ENCODE measurements at places on chromosomes 16 and 17.

- DNase-seq, result no peak
Observed at GRCh38 chr16:53888222-53888621, 184.3 kb downstream of the FTO start.

DNA sequence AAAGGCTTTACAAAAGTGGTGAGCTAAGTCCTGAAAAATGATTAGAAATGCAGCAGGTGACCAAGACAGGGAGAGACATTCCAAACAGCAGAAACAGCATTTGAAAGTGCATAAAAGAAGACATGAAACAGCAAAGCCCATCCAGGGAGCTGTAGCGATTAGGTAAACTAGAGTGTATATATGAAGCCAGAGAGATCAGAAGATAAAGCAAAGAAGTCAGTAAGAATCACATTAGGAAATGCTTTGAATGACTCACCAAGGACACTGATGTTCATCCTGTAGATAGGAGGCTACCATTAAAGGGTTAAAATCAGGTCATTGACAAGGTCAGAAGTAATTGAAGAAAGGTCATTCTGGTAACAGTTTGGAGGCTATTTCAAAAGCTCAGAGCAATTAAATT lies 27.6 kb upstream of the VAT1L start:
- DNase-seq, result no peak

DNA sequence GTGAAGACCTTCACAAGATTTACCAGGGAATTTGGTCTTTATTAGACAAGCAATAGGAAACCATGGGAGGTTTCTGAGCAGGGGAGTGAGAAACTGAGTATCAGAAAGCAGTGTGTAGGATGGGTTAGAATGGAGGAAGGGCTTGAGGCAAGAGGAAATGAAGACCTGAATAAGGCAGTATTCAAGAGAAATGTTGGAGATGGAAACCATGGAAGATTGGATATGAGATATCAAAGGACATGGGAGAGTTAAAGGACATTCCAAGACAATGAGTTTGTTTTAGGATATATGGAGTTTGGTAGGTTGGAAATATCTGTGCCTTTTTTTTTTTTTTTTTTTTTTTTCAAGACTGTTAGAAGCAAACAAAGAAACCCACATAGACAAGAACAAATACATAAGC lies 21.3 kb upstream of the FAM20A start:
- DNase-seq, result no peak

- DNase-seq, result no peak
Observed at GRCh38 chr16:55703003-55704001, 47.5 kb downstream of the SLC6A2 start.

DNA sequence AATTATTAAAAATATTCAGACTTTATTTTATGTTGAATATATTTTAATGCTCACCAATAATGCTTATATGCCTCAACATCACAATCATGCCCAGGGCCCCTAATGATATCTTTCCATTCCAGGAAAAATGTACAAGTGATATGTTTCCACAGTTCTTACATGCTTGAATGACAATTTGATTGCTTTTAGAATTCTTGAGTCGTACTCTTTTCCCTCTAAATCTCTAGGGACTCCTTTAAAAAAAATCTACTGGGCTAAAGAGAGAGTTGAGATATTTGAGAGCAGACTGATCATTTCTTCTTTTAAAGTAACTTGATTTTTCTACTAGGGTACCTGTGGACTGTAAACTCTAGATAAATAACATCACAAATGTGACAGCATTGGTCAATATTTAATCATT lies 18.2 kb upstream of the HLF start:
- DNase-seq, result no peak

- DNase-seq, result no peak
Observed at GRCh38 chr17:41331606-41332005, 16.1 kb upstream of the KRTAP17-1 start.

DNA sequence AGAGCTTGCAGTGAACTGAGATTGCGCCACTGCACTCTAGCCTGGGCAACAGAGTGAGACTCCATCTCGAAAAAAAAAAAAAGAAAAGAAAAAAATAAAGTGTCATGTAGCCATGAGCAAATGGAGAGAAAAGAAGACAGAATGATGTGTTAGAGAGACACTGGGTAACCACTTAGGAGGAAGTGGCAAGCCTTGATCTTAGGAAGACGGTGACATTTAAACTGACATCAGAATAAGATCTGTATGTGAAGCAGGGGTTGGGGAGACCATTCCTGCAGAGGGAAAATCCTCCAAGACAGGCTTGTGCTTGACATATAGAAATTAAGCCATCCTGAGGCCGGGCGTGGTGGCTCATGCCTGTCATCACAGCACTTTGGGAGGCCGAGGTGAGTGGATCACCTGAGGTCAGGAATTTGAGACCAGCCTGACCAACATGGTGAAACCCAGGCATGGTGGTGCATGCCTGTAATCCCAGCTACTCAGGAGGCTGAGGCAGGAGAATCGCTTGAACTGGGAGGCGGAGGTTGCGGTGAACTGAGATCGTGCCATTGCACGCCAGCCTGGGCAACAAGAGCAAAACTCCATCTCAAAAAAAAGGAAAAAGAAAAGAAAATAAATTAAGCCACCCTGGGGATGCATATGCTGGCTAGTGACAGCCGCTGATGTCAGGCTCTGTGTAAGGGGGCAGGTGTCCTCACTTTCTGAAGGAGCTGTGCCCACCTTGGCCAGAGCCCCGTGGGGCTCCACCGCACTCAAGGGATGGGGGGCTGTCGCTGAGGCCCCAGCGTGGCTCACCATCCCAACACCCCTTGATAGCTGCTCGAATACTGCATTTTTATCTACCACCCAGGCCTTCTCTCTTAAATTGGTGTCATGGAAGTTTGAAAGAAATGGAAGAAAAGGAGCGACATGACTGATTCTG lies 13.1 kb upstream of the CYB5B start:
- no peak for DNase-seq

DNA sequence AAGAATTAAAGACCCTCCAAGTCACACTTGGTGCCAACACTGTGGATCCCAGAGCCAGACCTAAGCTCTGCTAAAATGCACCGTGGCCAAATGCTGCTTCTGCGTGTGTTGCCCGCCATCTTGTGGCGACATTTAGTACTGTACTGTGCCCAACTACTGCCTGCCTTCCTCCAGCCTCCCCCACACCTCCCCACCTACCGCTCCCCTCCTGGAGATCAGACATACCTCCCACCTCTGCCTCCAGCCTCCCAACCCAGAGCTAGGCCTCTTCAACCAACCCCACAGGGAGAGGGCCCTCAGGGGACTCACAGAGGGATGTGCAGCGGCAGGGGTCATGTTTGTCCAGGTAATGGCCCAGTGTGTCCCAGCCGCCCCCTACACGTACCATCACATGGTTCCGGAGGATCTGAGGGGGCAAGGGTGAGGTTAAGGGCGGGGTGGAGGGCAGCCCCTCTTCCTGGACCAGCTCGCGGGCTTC lies 5.5 kb downstream of the GAS2L2 start:
- DNase-seq, result peak; percentile 54

DNA sequence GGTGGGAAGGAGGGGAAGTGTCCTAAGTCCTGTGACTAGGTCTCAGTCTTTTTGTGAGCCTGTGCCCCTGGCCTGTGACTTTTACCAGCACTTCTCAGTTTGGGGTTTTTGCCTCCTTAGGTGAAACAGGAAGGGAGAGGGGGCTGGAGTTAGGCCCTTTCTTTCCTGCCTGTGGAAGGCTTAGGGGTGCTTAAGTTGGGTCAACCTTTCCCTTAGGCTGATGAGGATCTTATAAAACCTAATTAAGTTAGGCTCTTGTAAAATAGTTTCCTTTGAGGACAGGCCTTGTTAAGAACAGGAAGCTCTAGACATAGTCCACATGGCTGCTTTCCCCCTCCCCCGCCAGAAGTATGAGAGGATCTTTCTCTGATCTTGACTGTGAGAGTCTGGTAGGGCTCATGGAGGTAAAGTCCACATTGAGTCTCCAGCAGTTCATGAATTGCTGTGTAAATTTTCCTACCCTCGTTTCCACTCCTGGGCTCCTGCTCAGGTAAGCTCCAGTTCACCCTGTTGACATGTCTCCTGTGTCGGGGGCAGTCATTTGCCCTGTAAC lies 17.0 kb upstream of the DNASE1 start:
- peak; percentile 16 for DNase-seq

- no peak for DNase-seq
Observed at GRCh38 chr16:10684511-10685151, 10.1 kb downstream of the TEKT5 start.

DNA sequence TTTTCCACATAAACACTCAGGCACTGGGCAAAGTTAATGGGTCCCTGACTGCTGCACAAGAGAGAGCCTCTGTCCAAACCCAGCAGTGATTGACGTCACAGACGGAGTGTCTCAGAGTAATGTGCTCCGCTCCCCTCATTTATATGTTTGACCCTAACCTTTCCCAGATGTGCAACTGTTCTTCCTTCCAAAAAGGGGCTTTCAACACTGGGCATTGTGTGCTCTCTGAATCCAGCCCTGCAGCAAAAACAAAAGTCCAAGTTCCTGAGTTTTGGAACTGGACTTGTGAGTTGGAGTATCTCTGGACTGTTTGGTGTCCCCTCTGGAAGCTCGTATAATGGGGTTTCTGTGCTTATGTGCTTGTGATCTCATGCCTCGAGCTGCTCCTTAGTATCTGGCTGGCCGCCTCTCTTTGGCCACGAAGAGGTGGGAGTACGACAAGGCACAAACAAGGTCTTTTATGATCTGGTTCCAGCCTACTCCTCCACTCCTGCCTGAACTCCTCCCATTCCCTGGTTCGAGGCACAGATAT lies 76.4 kb upstream of the SMIM36 start:
- no peak for DNase-seq

- DNase-seq, result no peak
Observed at GRCh38 chr16:87216841-87217275, 100.3 kb downstream of the C16orf95 start.

GRCh38 chr16:15726715-15727114 lies 76.7 kb downstream of the NDE1 start:
- no peak for DNase-seq

DNA sequence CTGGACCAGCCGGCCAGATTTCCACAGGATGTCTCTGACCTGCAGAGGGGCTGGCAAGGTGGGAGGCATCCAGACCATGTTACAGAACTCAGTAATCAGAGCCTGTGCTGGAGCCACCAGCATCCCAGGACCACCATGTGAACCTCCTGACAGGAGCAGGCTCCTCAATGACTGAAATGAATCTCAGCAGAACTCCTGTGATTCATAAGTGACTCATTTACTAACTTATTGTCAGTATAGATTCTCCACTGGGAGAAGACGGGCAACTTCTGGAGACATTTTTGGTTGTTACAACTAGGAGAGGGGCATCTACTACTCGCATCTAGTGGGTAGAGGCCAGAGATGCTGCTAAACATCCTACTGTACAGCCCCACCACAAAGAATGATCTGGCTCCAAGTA lies 3.1 kb upstream of the WWOX start:
- no peak for DNase-seq

DNA sequence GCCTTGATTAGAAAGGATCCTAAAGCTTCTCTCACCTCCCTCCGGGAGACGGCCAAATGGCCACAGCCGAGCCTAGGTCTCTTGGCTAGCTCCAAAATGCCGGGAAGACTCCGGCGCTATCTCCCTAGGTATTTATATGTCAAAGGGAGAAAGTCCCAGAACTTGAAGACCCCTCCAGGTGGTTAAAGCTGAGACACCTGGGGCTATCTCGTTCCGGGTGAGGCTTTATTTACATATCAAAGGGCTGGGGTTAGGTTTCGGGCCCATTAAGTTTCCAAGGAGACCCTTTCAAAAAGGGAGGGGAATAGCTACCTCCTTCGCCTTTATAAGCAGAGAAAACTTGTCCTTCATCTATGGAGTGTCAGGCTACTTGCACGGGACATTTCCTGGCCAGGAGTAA lies 70.9 kb upstream of the KIFC3 start:
- DNase-seq, result no peak

GRCh38 chr17:81390873-81391255 lies 4.4 kb upstream of the BAHCC1 start:
- no peak for DNase-seq

Measured in stimulated activated CD4-positive, alpha-beta T cell treated with anti-CD3 and anti-CD28 coated beads, TNF-alpha, amount 100 ng/mL, for 24 hours (primary cell).